ENCODE measurements at places on chromosomes 4 and X.

GRCh38 chr4:55604996-55605395 is 13.0 kb upstream of the PDCL2 start:
- DNase-seq, result no peak

GRCh38 chrX:97909245-97909644 is 1025.5 kb downstream of the RPA4 start:
- DNase-seq, result no peak

- peak; percentile 66 for DNase-seq
Measured at GRCh38 chr4:39587881-39588280, 50.8 kb downstream of the SMIM14 start.

DNA sequence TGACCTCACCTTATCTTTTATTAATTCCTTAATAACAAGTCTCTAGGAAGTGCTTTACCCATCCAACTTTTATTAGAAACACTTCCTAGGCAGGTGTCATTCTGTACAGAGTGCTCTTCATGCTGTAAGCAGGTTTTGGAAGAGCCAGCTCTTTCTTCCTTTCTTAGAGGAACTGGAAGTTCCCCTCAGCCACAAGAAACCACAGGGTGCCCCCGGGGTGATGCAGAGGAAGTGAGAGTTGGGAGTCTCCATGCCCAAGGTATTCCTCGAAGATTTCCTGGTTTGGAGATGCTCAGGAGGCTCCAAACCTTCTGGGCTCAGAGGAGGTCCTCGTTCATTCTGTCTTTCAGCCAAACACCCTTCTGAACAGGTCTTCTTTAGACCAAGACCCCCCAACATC is 83.8 kb downstream of the EGF start:
- DNase-seq, result no peak

GRCh38 chr4:26407476-26407875 is 82.8 kb downstream of the CCKAR start:
- peak; percentile 28 for DNase-seq

DNA sequence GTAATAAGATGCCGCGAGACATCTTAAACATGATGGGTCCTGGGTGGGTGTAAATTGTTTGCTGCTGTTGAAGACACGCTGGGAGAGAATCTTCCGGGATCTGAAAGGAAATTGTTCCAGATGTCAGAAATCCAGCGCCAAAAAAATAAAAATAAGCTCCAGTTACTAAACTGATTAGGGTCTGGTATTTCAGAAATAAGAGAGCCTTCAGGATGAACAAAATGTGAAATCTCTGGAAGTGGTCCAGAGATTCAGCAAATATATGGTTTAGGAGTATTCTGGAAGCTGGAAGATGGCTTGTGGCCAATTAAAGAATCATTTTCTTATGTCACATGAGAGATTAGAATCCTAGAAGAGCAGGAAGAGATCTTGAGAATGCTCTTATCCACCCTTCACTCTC is 75.8 kb upstream of the NHS start:
- DNase-seq, result peak; percentile 3

DNA sequence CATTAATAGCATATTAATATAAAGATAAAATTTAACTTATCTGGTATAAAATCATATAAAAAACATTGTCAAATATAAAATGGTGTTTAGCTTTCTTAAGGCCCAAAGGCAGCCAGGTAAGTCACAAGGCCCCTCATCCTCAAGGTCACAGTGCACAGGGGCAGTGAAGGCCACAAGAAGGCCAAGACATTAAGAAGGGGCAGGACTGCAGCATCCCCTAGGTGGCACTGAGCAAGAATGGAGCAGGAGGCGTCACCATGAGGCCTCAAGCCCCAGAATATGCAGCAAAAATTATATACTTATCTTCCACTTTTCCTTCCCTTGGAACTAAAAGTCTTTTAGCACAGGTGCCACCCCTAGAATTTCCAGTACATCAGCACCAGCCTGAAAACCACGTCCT is 49.5 kb upstream of the MAGEA8 start:
- no peak for DNase-seq

DNA sequence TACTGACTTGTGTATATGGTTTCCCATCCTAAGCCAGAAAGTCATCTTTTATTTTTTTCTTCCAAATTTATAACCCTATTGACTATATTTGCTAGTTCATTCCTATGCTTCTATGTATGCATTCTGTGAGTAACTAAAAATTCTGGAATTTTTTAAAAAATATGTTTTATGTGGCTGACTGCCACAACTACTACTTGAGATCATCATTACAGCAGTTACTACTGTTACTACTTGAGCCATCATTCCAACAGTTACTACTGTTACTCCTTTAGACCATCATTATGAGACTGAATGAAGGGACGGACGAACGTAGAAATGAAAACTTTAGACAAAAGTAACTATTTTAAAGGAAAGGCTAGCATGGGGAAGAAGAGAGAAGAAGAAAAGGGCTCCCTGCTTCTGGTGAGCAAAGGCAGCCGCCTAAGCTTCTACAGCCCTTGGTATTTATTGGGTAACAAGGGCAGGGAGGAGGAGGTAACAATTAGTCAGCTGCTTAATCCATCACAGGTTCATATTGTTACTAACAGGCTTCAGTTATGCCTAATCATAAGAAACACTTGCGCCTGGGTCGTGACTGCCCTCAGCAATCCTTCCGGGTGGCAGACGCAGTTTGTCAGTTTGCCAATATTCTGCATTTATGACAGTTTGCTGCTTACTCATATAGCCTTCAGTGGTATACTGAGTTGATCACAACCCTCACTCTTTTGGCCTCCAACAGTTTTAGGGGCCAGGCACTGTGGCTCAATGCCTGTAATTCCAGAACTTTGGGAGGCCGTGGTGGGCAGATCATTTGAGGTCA is 80.4 kb downstream of the PDLIM5 start:
- DNase-seq, result peak; percentile 70

DNA sequence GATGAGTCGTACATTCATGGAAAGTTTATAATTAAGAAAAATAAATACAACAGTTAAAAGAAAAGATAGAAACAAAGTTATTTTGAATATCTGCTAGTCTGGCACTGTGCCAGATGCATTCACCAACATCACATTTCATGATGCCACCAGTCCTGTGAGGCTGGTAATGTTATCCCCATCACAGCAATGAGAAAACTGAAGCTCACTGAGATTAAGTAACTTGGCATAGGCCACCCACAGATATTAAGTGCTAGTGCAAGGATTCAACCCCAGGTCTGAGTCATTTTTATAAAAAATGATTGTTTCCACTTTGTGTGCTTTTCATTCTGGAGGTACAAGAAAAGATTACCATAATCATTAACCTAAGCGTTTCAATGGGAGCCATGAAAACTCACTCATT is 65.0 kb upstream of the IL15 start:
- peak; percentile 69 for DNase-seq
